ENCODE measurements at places on chromosomes 7 and 10.

DNA sequence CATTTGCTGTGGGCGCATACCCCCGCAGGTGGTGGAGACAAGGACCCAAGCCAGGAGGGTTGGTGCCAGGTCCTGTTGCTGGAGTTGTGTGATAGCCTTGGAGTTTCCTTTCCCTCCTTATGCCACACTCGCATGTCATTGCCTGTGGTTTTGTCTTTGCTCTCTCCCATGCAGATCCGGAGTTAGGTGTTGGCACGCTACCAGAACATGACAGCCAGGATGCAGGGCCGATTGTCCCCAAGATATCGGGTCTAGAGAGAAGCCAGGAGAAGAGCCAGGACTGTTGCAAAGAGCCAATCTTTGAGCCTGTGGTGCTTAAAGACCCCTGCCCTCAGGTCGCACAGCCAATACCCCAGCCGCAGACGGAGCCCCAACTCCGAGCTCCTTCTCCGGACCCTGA is 369.2 kb upstream of the GALNT17 start:
- no peak for DNase-seq

- DNase-seq, result no peak
Observed at GRCh38 chr7:98956469-98956868, 78.1 kb downstream of the TRRAP start.

GRCh38 chr7:19062216-19062615 is 55.2 kb downstream of the TWIST1 start:
- no peak for DNase-seq

DNA sequence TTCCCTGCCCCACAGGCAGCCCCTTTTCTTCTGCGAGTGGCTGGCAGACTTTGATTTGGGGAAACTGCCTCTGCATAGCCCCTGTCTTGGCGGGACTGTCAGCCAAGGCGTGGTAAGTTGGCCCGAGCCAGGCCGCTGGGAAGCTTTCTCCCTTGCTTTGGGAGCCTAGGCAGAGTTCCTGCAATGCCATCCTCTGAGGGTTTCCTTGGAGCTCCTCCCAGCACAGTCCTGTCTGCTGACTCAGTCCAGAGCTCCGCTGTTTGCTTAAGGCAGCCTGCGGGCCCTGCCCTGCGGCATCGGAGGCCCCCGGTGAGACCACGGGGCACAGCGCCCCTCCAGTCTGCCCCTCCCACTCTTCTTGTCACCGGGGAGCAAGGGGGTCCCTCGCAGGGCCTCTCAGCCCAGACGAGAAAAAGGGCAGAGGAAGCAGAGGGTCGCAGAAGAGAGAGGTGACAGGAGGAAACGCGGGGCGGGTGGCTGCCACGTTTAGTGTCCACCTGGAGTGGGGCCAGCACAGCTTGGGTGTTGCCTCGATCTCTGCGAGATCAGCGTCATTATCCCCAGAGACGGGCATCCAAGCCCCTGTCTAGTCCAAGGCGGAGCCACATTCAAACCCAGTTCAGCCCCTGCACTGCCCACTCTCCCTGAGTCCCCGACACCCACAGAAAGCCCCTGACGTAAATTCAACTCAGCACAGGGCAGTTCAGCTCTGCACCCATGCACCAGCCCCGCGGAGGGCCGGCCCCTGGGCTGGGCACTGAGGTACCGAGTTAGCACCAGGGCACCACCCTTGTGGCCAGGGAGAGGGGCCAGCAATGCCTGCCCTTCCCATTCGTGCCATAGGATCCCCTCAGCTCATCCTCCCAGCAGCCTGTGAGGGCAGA is 59.0 kb upstream of the CHST15 start:
- no peak for DNase-seq

- DNase-seq, result no peak
Observed at GRCh38 chr10:118590334-118590733, 5.1 kb downstream of the PRLHR start.

DNA sequence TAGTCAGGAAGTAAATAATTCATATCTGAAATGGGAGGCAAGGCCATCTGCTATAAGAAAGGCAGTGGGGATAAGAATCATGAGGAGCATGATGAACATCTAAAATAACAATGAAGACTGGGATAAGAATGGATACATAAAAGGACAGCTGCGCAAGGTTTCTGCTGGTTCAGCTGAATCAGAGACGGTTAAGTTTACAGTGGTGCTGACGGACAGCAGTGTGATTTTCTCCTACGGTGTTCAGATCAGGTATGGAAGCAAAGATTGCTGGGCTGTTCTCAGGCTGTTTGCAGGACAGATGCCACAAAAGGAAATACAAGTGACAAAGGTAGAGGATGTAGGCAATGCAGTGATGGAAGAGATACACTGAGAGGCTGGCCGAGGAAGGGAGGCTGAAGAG is 8.4 kb downstream of the CYCS start:
- DNase-seq, result no peak

Measured in central memory CD4-positive, alpha-beta T cell (primary cell).